Uterus (tissue), 4 donors: ENCODE measurements at places on chromosomes 1 and 21.

DNA sequence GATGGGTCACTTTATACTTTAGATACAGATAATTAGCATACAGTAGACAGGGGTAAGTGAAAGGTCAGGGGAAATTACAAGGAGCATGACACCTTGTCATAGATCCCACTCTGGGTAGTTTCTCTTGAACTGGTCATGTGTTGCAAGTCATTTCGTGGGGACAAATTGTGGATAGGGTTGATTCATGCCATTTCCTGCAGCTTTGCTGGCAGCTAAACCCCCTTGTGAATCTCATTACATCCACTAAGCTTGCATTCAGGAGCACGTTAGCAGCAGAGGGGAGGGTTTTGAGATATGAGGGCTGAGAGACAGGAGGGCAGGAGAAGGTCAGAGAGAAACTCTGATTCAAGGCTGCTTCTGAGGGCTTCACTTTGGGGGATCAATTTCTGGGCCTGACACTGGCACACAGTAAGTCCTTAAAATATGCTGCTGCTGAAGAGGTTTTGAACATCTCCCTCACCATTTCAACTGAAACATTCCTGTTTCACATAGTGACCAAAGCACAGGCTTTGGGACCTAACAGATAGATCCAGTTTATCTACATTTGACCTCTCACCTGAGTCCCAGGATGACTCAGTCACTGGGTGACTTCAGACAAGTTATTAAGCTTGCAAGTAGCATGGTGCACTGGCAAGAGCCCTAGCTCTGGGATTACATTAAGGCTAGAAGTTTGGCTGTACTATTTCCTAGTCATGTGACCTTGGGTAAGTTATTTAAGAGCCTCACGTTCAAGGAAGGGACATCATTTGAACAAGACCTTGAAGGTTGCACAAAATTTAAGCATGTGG, 206.0 kb upstream of the USP24 start:
- no peak for DNase-seq

GRCh38 chr1:6465461-6466005, 440 bp downstream of the TNFRSF25 start:
- DNase-seq: no peak

- no peak for DNase-seq
Observed at GRCh38 chr1:99820546-99820945, 29.6 kb upstream of the AGL start.

DNA sequence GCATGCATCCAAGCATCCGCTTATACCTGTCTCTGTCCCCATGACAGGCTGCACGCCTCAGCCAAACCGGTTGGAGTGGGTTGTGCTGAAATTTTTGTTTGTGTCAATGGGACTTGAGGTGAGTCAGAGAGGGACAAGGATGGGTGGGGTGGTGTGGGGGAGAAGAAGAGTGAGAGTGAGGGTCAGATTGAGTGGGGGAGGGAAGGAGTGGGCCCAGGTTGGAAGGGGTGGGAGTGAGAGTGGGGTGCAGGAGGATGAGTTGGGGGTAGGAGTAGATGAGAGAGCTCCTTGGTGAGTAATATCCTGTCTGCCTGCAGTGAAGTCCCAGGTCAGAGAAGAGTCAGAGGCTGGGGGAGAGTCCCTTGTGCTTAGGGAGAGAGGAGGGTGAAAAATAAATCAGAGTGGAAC, 3.3 kb upstream of the NECTIN4 start:
- DNase-seq: no peak

DNA sequence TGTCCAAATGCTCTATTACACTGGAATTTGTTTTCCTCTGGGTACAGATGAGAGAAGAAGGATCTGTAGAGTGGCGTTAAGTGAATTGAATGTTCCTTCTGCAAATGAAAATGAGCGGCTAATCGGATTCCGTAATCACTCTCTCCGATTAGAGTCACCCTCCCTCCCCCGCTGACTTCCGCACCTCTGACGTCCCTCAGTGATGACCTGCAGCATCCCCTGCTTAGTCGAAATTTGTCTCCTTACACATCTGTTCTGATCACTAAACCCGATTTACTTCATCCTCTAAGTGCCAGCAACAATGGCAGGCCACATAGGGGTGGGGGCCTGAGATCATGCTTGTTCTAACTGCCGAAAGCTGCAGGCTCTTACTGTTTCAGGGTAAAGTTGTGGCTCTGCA, 378.7 kb downstream of the SEC16B start:
- no peak for DNase-seq

- no peak for DNase-seq
Observed at GRCh38 chr1:74681449-74681848, 7.9 kb upstream of the ERICH3 start.

- no peak for DNase-seq
Observed at GRCh38 chr1:218514689-218515088, 169.6 kb downstream of the TGFB2 start.
